Hematopoietic multipotent progenitor cell (in vitro differentiated cells): ENCODE measurements at places on chromosomes 6 and 20. TPM values are rescaled to one million over a fixed set of nuclear protein-coding genes. Genes with fewer than 3 reads are reported as not detected.

Gene DZANK1
- total RNA-seq: 1.9 TPM

Gene KCNG1
- total RNA-seq: 0.27 TPM

DNA sequence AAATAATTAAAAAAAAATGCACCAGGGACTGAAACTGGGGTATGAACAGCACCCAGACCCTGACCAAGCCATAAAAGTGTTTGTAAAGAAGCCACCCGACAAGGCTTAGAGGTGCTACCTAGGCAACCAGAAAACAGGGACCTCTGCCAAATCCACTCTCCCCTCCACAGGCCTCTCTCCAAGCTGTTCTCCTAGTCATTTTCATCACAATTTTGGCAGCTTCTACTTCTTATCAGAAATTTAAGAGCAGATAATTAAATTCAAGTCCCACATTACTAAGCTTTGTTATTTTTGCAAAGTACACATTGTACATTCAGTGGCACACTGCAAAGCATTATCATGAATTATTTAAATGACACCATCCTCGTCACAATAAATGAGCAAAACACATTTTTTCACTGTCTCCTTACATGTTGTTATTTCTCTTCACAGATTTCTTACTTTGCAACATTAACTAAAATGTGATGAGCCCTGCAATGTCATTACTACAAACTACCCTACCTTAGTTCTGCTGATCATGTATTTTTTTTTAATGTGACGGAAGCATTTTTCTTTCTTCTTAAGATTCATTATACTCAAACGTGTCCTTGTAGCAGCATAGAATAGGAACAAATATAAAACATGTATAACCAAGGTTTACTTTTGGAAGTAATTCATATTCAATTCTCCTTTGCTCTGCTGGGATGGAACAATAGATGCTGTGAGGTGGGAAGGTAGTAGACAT lies 38.1 kb downstream of the ECT2L start:
- DNase-seq: no peak

- DNase-seq: no peak
Measured at GRCh38 chr20:57785061-57785460, 75.2 kb upstream of the PMEPA1 start.
